ENCODE measurements at places on chromosomes 1 and 21.

DNA sequence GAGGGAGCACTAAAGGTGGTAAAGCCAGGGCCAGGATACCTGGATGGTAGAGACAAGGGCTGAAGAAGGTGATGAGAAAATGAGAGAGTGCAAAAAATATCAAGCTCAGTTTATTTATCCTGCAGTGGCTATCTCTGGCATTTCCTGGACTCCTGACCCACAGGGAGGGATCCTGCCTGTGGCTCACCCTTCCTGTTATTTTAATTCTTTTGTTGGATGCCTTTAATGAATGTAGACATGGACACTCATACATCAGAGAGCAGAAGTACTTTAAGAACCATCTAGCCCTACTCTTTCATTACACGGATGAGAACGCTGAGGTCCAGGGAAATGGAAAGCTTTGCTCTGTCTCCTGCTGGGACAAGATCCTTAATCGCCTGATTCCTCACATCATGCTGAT, 20.6 kb downstream of the JUN start:
- DNase-seq = no peak

GRCh38 chr1:57404884-57405283, 19.0 kb downstream of the DAB1 start:
- DNase-seq = no peak

DNA sequence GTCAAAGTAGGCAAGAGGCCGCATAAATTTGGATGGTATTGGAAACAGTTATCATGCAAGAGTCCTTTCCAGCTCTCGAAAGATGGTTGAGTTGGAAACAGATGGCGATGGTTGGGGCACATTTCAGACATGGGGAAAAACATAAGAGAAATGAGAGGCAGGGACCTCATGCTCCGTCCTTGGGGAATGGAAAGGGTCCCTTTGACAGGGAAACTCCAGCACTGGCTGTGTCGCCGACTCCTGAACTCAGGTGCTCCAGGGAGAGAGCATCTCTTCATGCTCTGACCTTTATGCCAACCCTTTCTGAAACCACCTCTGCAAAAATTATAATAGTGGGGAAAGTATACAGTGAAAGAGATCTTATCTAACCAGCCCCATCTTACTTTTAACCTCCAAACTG, 36.8 kb upstream of the COL6A2 start:
- DNase-seq = no peak

DNA sequence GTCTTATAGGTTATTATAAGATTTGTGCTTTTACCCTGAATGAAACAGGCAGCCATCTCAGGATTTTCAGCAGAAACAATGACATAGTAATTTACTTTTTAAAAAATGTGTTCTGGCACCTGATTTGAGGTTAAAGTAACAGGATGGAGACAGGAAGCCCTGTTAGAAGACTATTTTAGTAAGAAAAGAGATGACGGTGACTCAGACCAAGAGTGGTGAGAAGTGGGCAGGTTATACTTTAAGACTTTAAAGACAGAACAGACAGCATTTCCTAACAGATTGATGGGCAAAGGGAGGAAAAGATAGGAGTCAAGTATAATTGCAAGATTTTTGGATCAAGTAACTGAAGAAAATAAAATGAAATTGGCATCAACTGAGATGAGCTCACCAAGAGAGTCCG, 436.8 kb upstream of the NR5A2 start:
- DNase-seq = no peak

All from stimulated activated CD4-positive, alpha-beta T cell treated with anti-CD3 and anti-CD28 coated beads, TNF-alpha, amount 100 ng/mL, for 24 hours (primary cell).